A549 (cell line): ENCODE measurements at places on chromosomes 16 and 17.

GRCh38 chr17:53807286-53807685 is 15.4 kb upstream of the KIF2B start:
- DNase-seq: no peak

DNA sequence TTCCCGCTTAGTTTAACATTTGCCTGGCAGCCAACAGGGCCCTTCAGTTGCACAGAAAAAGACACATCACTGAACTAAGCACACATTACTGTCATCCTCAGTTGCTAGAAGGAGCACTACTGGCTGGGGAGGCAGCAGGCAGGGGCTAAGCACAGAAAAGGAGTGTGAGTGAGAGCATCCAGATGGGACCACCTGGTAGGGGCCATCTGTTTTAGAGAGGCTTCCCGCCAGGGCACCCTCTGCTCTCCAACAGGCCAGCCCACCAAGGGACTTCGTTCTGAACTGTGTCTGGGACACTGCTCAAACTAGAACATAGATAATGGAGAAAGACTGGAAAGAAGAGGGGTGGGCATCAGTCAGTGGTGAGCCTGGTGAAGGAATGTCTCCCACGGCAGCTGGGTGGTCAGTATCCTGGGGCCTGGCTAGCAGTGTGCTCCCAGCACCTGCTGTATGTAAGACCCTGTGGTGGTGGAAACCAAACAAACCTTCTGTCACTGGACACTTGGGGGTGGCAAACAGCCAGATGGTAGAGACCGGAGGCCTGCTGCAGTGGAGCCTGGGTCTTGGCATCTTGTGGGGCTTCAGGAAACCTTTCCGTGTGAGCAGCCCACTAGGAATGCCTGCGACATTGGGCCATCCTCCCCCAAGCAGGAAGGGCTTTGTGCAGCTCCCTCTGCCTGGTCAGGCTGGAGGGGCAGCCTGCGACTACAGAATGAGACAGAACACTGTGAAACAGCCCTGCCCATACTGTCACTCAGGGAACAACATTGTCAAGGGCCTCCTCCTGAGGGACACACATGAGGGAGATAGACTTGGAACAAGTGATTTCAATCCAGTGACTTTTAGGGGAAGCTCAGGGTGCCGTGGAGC is 12.8 kb upstream of the RANGRF start:
- DNase-seq: no peak

GRCh38 chr16:4388271-4389021 is 16.8 kb downstream of the VASN start:
- no peak for DNase-seq

DNA sequence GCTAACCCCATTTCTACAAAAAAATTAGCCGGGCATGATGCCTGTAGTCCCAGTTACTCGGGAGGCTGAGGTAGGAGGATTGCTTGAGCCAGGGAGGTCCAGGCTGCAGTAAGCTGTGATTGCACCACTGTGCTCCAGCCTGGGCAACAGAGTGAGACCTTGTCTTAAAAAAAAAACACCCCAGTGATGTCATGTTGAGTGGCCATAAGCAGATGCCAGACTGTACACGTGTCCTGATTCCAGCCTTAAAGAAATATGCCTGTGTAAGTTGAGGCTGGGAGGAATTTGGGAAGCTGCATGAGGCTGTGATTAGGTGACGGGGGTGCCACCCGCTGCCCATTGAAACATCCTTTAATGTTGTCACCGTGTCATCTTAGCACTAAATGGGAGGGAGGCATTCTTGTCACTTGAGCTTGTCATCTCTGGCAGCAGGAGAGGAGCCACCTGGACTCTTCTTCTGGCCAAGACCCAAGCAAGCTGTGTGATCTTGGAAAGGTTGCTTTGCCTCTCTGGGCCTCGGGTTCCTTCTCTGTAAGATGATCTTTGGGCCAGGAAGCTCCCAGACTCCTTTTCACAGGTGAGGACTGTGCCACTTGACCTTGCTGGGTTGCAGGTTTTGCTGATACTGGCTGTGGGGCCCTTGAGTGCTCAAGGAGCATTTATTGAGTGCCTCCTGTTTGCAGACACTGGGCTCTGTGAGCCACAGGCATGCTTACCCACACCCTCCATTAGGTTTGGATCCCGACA is 98.3 kb upstream of the CIBAR2 start:
- no peak for DNase-seq

DNA sequence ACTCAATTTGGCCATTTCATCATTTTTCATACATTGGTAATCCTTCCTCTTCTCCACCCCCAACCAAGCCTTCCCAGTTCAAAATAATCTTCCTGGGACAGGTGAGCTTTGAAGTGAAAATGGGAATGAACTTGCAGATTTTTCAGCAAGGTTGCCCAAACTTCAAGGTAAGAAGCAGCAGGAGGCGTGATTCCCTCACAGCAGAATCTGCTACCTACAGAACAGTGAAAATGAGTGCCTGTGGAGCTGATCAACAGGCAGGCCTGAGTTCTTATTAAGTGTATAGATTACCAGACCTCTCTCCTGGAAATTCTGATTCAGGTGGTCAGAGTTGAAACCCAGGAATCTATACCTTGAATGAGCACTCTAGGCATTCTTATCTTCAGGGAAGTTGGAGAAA is 356.6 kb downstream of the RBFOX1 start:
- DNase-seq: no peak

GRCh38 chr17:55652114-55652823 is 70.4 kb downstream of the TMEM100 start:
- DNase-seq: no peak

DNA sequence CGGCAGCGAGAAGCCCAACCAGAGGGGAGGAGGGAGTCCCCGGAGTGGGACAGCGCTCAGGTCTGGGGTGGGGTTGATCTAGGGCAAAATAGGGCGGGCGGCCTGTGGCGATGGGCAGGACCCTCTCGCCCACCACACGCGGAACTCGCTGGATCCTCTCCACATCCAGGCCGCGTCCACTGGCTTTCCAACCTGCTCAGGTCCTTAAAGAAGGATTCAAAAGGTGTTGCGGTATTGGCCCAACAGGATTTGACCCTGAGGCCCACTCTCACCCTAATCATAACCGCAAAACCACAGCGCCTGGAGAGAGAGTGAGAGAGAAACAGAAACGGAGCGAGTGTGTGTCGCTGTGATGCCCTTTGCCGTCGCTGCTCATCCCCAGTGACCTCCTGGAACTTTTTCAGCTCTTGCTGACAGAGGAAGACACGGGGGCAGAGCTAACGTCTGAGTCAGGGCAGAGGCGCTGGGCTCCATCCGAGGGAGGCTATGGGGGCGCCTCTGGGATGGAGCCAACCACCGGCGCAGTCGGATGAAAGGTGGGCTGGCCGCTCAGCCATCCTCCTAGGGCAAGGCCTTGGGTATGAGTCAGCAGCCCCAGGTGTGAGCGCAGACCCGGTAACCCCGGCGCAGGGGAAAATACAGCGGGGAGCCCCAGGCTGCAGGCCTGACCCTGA is 16.7 kb upstream of the OR1F1 start:
- no peak for DNase-seq

DNA sequence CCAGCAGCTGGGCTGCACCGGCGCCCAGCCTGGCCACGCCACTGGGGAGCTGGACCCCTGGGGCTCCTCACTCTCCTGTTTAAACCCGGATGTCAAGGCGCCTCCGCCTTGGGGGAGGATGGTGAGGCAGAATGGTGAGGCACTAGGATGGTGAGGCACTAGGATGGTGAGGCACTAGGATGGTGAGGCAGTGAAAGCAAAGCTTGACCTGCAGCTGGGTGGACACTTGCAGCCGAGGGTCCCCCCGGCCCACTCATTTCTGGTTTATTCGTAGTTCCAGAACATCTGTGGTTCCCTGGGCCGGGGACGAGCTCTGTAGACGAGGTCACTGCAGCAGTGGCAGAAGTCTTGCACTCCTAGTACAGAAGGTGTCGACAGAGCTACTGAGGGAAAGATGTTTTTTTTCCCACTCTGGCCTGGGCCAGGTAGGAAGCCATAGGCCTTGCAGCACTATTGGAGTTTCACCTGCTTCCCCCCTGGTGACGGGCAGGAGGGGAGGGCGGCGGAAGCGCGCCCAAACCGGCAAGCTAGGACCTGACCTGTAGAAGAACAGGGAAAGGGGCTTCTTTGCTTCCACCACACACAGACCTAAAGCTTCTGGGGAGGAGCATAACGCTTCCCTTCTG is 1.1 kb upstream of the HNF1B start:
- DNase-seq: no peak

GRCh38 chr17:37389160-37389559 is 13.4 kb downstream of the C17orf78 start:
- no peak for DNase-seq

DNA sequence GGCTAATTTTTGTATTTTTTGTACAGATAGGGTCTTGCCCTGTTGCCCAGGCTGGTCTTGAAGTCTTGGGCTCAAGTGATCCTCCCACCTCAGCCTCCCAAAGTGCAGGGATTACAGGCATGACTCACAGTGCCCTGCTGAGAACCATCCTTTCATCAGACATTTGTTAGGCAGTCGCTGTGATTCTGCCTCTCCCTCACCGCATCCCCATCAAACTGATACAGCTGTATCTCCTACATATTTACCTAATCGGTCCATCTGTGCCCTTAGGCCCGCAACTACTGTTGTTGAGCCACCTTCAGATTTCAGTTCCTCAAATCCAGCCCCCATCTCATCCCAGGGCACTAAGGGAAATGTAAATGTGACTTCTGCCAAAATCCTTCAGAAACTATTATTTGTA is 2.0 kb upstream of the SLC43A2 start:
- no peak for DNase-seq

- DNase-seq: no peak
Observed at GRCh38 chr16:13995194-13995593, 75.2 kb downstream of the ERCC4 start.

- peak; percentile 16 for DNase-seq
Observed at GRCh38 chr16:49739381-49739780, 116.5 kb downstream of the ZNF423 start.

DNA sequence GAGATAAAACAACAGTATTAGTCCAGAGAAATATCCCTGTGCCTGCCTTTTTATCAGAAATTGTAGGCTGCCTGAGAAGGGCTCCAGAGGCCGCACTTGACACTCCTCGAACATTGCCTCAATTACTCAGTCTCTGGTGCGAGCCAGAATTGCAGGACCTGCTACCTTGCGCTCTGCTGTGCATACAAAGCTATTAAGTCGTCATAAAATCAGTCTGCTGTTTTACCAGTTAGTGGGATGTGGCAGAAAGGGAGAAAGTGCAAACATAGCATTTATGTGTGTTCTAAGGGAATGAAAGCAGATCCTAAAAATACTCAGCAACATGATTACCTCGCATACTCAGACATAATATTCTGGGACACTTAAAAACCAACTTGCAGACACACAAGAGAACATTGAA is 70.6 kb downstream of the TMC6 start:
- no peak for DNase-seq

GRCh38 chr17:28201315-28201714 is 117.7 kb upstream of the TMEM97 start:
- DNase-seq: no peak

DNA sequence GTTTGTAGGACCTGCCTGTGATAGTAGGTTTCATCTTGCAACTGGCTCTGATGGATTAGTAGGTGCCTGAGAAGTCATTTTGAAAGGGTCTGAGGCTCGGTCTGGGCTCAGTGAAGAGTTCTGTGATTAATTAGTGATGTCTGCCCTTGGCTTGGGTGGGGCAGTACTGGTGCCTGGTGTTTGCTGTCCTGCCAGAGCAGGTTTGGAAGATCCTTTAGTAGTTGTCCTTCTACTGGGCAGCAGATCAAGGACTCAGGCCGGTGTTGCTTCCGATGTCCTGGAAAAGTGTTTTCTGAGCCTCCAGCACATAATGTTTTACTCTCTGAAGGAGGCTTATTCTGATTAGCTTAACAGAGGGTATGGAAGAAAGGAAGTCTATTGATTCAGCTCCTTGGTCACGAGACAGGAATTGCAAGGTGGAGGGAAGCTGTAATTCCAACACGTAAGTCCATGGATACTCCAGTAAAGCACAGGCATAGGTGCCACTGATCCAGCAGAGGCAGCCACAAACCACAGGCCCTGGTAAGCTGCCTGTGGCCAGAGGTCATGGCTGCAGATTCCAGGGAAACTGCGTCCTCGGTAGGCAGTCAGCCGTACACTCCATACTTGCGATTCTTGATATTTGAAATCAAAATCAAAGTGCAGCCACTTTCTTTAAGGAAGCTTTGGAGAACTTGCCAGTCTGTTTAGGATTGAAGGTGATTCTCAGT is 18.7 kb downstream of the HLF start:
- DNase-seq: no peak

GRCh38 chr16:14026572-14027285 is 44.4 kb upstream of the MRTFB start:
- no peak for DNase-seq

DNA sequence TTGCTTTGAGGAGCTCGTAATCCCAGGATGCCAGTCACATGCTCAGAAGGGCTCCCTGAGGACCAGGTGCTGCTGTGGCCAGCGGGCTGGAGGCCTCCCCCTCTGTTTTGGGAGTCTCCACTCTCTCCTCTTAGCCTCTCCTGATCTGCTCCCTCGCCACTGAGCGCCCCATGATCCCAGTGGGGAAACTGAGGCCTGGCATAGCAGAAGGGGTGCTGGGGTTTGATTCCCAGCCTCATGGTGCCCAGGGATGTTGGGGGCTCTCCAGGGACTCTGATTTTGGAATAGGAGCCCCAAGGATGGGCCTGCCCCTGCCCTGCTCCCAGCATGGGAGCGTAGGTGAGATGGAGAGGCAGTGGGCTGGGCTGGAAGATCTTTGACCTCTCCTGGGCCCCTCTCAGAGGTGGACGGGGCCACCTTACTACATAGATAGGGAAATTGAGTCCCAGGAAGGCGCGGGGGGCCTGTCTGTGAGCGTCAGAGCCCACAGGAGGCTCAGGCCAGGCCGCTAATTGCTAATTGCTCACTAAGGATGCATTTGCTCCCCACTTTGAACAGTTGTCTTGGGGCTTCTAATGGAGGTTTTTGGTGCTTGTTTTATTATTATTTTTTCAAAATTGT is 525 bp upstream of the ADCY7 start:
- DNase-seq: no peak

DNA sequence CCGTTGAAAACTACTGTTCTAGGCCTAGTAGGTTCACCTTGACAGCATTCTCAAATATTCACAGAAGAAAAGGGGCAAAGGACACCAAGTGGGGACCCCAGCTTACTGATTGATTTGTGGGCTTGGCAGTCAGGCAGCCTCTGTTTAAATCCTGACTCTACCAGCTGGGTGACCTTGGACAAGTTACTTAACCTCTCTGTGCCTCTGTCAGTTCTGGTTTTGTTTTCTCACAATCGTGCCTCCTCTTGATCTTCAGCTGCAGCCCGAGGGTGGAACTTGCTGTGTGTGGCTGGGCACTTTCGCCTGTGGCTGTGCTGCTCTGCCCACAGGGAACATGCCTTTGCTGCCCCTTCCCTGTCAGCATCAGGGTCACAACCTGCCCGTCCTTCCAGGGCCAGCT is 17.8 kb downstream of the RAP1GAP2 start:
- no peak for DNase-seq

DNA sequence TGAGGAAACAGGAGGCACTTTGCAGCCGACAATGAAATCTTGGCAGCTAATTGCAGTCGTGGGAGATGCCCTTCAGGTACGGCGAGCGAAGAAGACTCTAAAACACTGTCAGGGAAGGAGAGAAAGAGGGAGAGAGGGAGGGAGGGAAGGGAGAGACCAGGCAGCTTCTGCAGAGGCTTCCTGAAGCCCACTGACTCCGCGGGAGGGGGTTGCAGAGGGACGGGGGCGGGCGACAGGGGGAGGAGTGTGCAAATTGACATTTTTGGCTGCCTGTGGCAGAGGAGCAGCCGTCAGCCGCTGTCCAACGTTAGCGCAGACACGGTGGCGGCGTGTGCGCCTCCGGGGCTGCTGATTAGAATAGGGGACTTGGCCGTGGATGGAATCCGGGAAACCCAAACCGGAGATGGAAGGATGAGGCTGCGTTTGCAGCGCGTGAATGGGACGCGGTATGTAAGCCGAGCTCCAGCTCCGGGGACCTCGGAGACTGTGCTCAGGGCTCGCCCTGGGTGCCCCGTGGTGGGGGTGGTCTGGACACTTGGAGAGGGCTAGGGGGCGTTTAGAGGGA is 849.1 kb upstream of the RBFOX1 start:
- no peak for DNase-seq
